Gastroesophageal sphincter (tissue), 4 donors: ENCODE measurements at places on chromosomes 1 and 21.

DNA sequence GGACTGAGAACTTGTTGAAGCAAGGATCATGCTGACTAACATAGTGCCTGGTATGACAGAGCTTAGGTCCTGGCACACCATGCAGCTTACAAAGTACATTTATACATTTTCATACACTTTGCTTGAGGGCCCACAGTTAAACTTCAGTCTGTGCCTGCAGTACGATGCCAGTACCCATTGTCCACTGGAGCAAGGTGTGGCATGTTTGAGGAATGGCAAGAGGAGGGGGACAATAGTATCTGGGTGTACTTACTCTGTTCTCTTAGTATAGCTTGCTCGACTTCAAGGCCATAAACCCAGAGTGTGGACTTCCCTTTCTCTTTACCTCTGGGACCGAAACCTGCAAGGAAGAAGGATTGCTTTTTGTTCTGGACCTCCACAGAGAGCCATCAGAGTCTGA, 6.8 kb upstream of the YBX1 start:
- no peak for ATAC-seq

DNA sequence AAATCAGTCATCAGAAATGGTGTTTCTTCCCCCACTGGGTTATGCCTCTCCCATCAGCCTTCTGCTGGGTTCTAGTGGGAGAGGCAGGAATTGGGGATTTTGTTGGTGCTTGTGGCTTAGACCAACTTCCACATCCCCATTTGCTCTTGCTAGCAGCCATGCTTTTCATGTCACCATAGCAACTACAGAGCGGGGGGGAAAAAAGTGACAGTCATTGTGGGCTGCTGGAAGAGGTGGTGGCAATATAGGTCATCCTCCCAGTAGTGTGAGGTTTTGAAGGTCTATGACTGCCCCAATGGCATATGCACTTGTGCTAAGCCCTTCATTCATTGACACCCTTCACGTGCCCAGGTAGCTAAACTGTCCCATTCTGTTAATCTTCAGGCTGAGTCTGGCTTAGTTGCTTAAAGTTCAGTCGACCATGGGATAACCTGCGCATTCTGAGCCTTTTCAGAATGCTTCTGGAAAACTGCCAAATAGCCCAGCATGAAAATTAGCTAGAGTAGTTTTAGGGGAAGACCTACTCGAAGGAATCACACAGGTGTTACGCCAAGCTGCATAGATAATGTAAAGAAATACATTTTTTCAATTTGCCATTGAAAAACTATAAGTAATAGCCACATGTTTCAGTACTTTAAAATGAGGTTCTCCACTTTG, 53.7 kb upstream of the ZNF326 start:
- no peak for ATAC-seq

GRCh38 chr1:102790997-102791396, 317.3 kb downstream of the COL11A1 start:
- ATAC-seq: no peak

DNA sequence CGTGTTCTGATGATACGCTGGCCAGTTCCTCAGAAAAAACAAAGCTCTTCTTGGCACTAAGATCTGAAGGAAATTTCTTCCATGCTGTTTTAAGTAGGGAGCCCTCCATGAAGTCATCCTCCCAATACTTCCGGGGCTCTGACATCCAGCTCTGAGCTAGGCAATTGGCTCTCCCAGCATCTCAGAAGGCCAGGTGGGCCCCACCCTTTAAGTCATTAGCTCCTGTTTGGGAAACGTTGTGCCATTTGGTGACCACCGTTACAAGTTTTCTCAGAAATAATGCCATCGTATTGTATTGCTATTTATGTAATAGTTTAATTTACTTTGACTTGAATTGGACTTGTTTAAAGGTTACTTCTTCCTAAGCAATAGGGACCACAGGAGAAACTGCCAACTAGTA, 130.3 kb upstream of the EDN2 start:
- ATAC-seq: no peak

GRCh38 chr1:8214501-8215173, 103.3 kb upstream of the SLC45A1 start:
- ATAC-seq: no peak

DNA sequence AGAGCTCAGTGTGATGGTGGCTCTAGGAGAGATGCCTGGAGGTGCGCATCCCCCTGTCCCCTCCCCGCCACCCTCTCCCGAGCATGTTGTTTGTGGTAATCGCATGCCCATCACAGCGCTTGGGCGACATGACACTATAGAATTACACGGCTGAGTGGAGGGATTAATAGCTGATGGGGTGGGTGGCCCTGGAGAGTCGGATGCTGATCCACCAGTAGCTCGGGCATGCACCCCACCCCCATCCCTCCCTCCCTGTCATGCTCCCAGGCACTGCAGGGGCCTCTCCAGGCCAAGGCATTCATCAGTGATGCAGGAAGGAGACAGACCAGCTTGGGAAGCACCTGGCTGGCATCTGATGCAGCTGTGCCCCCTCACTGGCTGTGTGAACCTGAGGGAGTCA, 159.0 kb upstream of the IGSF21 start:
- ATAC-seq: no peak

DNA sequence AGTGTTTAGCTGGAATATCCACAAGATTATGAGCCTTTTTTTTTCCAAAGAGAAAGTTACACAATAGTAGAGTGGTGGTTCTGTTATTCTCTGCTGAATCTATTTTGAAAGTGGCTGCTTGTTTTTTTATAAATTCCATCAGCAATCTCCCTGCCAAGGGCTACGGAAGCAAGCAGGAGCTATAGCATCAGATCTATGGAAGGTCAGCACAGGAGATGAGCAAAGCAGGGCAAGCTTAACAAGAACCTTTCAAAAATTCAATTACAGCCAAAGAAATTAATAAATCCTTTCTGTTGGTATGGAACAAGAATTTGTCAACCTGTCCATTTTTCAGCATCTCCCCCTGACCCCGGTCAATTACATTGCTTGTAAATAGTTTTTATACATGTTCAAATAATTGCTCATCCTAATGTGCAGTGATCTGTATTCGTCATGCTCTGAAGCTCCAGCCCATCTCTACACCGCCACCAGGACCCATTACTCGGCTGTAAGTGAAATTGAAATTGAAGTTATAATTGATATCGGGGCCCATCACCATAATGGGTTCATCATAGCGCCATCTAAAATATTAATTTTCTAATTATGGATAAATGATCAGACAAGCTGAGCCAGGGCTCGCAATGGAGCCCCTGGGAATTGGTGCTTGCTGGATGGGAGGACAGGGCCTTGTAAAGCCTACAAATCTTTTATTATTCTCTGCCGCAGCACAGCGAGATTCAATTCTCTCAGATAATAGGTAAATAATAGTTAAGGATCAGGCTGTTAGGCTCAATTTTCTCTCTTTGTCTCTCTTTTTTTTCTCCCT, 215.1 kb downstream of the ATG4C start:
- ATAC-seq: no peak

DNA sequence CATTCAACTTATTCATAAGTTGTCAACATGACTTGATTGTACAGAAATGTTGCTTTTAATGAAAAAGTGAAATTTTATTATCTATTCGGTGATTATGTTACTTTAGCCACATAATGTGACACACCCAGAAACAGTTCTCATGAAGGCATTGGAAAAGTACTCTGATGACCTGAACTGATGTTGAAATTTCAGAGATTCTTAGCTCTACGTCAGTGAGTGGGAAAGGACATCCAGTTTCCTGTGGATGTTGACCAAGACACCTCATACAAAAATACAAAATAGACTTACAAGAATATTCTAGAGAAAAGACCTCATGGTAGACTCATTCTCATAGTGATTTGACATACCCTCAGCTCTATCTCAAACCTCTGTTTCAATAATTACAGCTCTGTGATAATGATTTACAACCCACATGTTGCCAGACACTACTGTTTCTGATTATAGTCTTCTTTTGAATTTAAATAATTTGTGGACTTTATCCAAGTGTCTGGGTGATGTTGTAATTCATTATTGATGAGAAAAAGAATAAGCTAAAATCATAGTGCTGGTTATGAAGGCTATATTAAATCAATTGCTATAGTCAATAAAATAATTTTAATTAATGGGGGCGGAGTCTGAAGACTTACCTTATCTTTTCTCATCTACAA, 37.3 kb downstream of the KCNK2 start:
- ATAC-seq: peak; percentile 88

- ATAC-seq: no peak
Observed at GRCh38 chr1:29673669-29674626, 437.6 kb downstream of the PTPRU start.

DNA sequence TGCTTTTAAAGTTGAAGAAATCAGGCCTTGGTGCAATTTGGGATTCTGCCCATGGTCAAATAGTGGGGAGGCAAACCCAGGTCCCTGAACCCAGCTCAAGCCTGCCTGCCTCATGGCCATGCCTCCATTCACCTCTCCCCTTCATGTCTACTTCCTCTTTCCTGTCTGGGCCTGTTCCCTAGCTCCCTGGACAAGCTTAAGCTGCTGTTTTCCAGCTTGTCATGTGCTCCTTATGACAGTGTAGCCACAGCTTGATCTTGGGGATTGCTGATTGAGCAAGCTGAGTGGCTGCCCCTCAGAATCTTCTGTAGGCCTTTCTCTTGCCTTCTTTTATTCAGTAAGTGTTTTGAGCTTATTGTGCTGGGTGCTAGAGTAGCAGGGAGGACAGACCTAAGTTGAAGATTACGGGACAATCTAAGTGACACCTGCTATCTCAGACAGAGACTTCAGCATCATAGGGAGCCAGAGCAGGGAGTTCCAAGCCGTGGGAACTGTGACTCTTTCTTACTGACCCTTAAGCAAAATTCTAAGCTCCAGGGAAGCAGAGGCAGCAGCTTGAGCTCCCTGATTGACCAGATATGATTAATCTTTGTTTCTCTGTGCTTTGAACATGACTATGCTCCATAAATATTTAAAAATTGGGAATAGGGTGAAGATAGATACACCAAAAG, 520 bp upstream of the MR1 start:
- peak; percentile 83 for ATAC-seq

- ATAC-seq: no peak
Observed at GRCh38 chr21:38982096-38982495, 176.4 kb downstream of the ETS2 start.

- ATAC-seq: peak; percentile 59
Observed at GRCh38 chr21:41124641-41125201, 43.2 kb upstream of the BACE2 start.

GRCh38 chr1:248872752-248873408, 14.0 kb upstream of the ZNF692 start:
- peak; percentile 60 for ATAC-seq

DNA sequence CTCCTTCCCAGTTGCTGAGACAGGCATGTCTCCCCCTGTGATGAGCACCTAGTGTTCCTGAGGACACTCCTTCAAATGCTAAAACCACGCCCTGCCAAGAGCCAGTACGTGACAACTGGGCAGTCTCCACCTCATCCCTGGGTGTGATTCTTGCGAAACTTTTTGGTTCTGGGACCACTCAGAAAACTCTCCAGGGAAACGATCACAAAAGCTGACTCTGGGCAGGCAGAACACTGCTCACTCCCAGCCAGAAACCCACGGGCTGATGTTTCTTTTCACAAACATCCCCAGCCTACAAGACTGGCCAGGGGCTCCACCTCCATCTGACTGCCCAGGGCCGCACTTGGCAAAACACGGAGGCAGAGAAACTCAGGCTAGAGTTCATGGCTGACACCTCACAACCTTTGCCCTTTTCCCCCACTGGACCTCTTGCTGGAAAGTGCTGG, 24.4 kb downstream of the DHRS3 start:
- ATAC-seq: peak; percentile 51

DNA sequence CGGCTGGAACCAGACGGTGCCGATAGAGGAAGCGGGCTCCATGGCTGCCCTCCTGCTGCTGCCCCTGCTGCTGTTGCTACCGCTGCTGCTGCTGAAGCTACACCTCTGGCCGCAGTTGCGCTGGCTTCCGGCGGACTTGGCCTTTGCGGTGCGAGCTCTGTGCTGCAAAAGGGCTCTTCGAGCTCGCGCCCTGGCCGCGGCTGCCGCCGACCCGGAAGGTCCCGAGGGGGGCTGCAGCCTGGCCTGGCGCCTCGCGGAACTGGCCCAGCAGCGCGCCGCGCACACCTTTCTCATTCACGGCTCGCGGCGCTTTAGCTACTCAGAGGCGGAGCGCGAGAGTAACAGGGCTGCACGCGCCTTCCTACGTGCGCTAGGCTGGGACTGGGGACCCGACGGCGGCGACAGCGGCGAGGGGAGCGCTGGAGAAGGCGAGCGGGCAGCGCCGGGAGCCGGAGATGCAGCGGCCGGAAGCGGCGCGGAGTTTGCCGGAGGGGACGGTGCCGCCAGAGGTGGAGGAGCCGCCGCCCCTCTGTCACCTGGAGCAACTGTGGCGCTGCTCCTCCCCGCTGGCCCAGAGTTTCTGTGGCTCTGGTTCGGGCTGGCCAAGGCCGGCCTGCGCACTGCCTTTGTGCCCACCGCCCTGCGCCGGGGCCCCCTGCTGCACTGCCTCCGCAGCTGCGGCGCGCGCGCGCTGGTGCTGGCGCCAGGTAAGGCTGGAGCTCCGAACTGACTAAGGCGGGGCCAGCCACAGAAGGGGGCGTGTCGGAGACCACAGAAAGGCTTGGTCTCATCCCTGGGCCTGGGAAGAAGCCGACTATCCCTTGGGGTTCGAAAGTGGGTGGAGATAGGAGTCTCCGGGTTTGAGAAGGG, 486 bp downstream of the SLC27A3 start:
- peak; percentile 47 for ATAC-seq

- ATAC-seq: peak; percentile 15
Observed at GRCh38 chr1:184635347-184635979, 119.2 kb downstream of the EDEM3 start.

DNA sequence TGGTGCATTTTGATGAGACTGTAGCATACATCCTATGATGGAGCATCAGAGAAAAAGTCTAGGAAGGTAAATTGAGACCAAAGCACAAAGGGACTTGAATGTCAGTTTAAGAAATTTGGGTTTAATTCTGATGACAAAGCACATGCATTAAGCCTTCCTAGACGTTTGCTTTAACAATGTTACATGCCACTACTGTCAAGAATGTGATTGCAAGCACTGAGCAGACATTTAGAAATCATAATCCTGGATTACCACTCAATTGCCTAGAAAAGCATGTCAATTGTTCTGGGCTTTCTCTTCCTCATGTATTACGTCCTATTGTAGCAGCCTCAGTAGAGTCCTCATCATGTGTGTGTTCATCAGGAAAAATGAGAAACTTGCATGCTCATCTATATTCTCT, 117.1 kb downstream of the ZNF281 start:
- no peak for ATAC-seq

DNA sequence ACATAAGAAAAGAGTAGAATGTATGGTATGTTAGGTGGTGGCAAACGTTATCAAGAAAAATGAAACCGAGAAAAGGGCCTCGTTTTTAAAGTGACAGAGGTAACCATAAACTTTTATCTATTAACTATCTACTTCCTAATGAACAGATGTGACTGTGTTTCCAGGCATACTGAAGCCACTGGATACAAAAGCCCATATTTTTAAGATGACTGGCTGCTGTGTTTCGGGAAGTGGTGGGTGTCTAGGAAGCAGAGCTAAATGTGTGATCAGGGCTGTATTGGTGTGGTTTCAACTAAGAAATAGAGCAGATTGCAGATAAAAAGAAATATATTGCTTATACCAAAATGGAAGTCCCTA, 71.8 kb downstream of the CHRM3 start:
- no peak for ATAC-seq

DNA sequence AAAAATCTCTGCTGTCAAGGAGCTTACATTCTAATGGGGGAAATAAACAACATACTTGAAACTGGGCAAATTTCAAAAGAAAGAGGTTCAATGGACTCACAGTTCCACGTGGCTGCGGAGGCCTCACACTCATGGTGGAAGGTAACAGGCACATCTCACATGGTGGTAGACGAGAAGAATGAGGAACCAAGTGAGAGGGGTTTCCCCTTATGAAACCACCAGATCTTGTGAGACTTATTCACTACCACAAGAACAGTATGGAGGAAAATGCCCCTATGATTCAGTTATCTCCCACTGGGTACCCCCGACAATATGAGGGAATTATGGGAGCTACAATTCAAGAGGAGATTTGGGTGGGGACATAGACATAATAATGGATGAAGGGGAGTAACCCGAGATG, 226.4 kb downstream of the ZP4 start:
- no peak for ATAC-seq
